ENCODE measurements at places on chromosomes 7 and 10. TPM values are rescaled to one million over a fixed set of nuclear protein-coding genes. Genes with fewer than 3 reads are reported as not detected.

GRCh38 chr7:35747611-35748010 lies 52.7 kb upstream of the HERPUD2 start:
- no peaks in the 10 kb centered on the region for H3K27me3 ChIP-seq
- no peak overlapping the region for H3K27ac ChIP-seq
- no peaks in the 10 kb centered on the region for H3K36me3 ChIP-seq
- peaks cover 11% of the 10 kb centered on the region for H3K4me1 ChIP-seq
- DNase-seq = no peak

GRCh38 chr7:8724080-8724718 lies 290.8 kb downstream of the NXPH1 start:
- no peaks in the 10 kb centered on the region for H3K27me3 ChIP-seq
- H3K36me3 ChIP-seq = no peaks in the 10 kb centered on the region
- H3K4me1 ChIP-seq = no peaks in the 10 kb centered on the region
- no peak overlapping the region for H3K27ac ChIP-seq
- DNase-seq = no peak
- H3K4me3 ChIP-seq = no peak overlapping the region

GRCh38 chr10:31083765-31084184 lies 52.1 kb upstream of the ZNF438 start:
- H3K4me1 ChIP-seq = no peaks in the 10 kb centered on the region
- H3K36me3 ChIP-seq = no peaks in the 10 kb centered on the region
- no peaks in the 10 kb centered on the region for H3K27me3 ChIP-seq
- H3K4me3 ChIP-seq = no peak overlapping the region
- no peak overlapping the region for H3K27ac ChIP-seq

DNA sequence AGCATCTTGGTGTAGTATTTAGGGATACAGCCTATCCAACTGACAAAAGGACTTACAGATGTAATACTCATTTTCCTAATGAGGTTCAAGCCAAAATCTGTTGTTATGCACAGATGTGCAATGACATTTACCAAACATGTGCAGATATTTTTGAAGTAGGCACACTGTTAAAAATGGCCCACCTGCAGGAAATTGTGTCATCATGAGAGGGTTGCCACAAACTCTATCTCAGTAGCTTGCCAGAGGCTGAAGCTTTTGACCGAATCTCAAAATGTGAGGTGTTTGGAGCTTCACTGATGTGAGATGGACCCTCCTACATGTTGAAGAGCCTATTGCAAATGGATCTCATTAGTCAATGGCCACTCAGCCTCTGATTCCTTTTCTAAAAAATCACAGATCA lies 89.7 kb upstream of the CSTF2T start:
- no peaks in the 10 kb centered on the region for H3K27me3 ChIP-seq
- no peaks in the 10 kb centered on the region for H3K36me3 ChIP-seq
- no peak overlapping the region for H3K27ac ChIP-seq
- DNase-seq = no peak

Gene FAM25A
- not detected for total RNA-seq

Data from IMR-90 (cell line).